ENCODE measurements at places on chromosomes 12 and 14. TPM values are rescaled to one million over a fixed set of nuclear protein-coding genes. Genes with fewer than 3 reads are reported as not detected.

DNA sequence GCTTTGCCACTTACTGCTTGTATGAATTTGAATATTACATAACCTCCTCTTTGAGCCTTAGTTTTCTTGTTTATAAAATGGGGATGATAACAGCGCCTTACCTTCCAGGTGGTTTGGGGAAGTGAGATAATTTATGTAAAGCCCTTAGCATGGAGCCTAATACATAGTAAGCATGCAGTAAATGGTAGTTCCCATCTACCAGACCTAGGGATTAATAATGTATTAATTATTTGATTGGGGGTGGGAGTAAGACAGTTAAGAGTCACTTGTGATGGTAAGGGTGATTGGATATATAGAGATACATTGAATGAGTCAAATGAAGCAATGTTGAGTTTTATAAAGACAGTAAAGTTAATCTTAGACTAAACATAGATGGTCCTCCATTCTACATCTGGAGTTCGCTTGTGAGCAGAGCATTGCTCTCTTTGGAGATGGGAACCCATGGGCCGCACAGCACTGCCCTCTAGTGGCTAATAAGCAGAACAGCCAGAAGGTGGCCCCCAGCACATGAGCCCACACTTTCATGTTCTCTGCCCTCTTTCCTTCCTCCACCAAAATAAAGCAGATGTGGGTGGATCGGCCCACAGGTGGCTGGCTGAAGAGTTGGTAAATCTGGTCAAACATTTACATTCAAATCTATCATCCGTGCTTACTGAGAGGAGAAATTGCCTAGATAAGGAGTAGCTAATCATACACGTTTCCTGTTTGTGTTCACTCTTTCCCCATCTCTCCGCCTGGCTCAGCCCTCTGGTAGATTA, 26.5 kb upstream of the TAMALIN start:
- DNase-seq = no peak

DNA sequence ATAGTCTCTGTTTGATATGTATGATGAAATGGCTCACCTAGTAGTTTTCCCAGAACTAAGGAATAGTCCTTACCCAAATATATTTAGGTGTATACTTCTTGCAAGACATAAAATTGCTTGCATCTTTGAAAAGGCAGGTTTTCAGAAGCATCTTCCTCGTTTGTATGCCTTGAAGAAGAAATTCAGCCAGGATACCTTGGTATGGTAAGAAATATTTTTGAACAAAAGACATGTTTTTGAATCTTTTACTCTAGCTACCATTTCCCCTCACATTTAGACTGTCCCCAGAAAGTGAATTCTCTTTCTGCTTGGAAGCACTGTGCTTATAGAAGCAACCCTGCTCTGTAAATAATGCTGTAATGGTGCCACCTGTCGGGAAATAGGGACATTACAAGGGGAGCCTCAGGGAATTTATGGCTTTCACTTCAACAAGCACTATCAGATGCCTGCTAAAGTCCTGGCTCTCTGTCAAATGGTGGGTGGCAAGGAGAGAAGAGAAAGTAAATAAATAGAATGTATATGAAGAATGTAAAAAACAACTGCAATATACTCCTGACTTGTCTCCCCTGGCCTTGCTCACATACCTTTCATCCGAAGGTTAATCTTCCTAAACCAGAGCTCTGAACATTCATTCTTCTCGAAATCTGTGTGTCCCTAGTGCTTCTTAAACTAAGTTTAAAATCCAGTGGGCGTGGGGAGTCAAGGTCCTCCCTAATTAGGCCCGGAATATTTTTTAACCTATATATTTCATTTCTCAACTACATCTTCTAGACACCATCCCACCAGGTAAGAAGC, 6.1 kb downstream of the CCDC184 start:
- DNase-seq = no peak

- DNase-seq = no peak
These were observed 18.0 kb downstream of the TRAF3 start for GRCh38 chr14:102795060-102795925.

DNA sequence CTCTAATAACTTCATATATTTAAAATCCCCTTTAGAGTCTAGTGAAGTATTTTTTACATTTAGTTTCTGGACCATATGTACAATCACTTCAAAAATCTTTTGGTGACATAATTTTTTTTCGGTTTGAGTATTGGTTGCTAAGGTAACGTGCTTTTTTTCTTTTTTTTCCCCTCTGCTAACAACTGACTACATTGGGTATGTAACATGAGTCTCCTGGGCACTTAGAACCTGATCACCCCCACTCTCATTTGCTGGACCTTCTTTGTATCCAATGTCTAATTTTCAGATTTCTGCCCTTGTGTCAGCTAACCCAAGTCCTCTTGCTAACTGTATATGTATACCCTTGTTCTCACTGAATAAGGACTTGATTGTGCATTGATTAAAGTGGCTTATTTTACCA, 592.9 kb upstream of the FLRT2 start:
- no peak for DNase-seq

DNA sequence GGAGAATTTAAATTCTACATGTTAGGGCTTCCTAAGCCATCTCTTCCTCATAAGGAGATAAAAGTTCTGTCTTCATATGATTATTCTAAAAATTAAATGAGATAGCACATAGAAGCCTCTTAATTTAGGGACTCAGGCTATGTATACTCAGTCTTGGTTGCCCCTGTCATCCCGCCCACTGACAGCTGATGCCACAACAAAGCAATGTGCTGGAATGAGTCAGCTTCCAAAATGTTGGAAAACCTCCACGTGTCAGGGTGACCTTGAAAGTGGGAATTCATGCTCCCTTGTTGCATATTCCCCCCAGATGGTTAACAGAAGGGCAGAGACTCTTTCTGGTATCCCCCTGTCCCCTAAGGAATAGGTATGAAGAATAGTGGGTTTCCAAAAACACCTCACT, 238.0 kb upstream of the DDHD1 start:
- DNase-seq = no peak

- no peak for DNase-seq
These were observed 9.3 kb downstream of the SYNE3 start for GRCh38 chr14:95507174-95507573.

POTEG gene
- not detected for total RNA-seq
